Suppressor macrophage (primary cell): ENCODE measurements at places on chromosomes 5 and 9.

GRCh38 chr5:140174465-140175366, at the start of gene CYSTM1:
TSS of gene CYSTM1 (plus strand) at chr5:140175188. CDS start at chr5:140194466, 19,278 bp downstream.
- DNase-seq, result peak; percentile 94

- DNase-seq, result peak; percentile 43
These were observed 48.2 kb downstream of the CDK5RAP2 start for GRCh38 chr9:120531683-120532300.

GRCh38 chr9:3205421-3206095, 320.2 kb downstream of the RFX3 start:
- DNase-seq, result no peak

DNA sequence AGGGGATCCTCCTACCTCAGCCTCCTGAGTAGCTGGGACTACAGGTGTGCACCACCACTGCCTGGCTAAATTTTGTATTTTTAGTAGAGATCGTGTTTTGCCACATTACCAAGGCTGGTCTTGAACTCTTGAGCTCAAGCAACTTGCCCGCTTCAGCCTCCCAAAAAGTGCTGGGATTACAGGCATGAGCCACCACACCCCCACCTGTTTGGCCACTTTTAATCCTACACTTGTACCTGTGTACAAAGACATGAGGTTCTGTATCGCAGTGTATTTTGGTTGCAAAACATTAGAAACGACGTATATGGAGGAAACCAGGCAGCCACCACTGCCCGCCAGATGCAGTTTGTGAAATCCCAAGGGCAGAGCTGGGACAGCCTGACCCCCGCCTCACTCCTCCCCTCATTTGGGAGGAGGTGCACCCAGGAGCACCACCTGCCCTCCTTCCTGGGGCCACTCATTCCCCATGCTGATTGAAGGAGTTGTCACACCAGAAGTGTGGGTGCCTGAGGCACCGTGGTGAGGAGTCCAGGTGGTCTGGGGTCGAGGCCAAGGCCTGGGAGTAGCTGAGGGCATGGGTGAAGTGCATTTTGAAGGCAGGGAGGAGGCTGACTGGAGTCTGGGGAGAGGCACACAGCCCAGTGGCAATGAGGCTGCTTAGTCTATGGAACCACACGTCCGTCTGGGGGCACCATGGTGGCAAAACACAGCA, 39.3 kb upstream of the OLFM1 start:
- DNase-seq, result no peak

- DNase-seq, result no peak
These were observed 242.4 kb upstream of the PCSK5 start for GRCh38 chr9:75648034-75648433.

DNA sequence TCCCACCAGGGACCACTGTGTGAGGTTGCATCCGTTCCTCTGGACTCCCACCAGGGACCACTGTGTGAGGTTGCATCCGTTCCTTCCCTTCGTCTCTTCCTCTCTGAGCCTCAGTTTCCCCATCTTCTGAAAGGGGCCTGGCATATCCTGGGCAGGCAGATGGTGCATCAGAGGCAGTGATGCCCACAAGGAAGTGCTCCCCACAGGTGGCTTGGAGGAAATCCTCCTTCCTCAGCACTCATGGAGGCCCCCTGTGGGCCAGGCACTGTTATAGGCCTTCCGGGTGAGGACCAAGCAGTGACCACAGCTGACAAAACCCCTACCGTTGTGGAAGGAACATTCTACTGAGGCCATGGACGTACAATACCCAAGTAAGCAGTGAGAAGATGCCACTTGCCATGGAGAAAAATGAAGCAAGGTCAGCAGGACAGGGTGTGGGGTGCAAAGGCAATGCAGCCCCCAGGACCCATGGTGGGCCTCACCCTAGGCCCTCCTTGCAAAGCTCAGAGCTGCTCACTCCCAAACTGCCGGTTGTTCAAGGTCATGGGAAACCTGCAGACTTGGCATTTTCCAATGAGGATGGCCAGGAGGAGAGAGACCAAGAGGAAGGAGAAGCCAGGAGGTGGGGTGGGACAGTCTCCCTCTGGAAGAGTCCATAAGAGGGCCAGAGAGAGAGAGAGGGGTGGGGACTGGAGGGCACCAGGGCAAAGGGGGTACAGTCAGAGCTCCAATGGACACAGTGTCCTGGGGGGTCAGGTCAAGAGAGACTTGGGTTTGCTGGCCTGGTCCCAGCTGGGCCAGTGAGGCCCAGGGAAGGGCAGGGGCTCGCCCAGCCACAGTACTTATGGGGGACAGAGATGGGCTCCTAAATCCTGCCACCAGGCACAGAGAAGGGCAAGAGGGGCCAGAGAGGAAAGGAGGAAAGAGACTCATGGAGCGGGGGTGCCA, 51.1 kb downstream of the C9orf50 start:
- peak; percentile 37 for DNase-seq

DNA sequence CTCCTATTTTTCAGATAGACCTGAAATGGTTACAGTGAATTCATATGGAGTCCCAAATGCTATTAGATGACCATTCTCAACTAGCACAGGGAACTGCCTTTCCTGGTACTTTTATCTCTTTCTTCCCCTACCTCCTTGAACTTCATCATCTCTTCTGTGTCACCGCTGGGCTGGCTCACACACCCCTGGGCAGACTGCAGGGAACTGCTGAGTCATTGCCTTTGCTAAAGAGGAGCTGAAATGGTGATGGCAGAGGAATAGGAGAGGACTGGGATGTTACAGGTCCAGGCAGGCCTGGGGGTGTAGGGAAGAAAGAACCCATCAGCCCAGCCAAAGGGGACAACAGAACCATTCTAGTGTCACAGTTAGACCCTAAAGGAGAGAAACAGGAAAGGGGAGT, 322.3 kb downstream of the ASTN2 start:
- no peak for DNase-seq

DNA sequence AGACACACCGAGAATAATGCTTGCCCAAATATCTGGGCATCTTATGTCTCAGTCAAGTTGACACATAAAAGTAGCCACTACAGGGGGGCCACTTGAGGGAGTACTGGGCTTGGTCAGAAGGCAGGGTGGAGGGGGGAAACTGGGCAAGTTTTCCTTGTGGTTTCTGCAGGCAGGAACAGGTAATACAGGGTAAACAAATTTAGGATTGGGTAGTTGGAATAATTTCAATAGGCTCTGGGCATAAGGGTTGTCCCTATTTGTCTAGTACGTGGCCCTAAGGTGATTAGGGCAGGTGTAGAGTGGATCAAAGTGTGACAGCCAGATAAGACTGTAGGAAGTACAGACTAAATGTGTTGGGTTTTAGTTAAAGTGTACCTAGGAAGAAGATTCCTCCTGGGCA, 353.1 kb downstream of the TLE4 start:
- no peak for DNase-seq

- no peak for DNase-seq
These were observed 379.2 kb downstream of the ACTL7B start for GRCh38 chr9:108476574-108476973.

DNA sequence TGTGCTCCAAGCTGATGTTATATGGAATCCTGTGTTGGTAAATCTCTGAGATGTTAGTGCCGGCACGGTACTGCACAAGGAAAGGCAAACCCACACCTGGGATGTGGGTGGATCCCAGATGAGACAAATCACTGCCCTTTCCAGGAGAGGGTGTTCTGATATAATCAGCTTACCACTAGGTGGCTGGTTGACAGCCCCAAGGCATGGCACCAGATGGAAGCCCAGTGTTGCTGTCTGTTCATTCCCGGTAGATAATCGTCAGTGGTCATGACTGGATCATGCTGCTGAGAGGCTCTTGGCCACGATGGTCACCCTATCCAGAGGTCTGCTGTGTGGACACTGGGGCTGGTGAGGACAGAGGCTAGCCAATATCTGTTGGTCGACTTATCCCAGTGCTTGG, 184.0 kb downstream of the CACNA1B start:
- DNase-seq, result no peak

DNA sequence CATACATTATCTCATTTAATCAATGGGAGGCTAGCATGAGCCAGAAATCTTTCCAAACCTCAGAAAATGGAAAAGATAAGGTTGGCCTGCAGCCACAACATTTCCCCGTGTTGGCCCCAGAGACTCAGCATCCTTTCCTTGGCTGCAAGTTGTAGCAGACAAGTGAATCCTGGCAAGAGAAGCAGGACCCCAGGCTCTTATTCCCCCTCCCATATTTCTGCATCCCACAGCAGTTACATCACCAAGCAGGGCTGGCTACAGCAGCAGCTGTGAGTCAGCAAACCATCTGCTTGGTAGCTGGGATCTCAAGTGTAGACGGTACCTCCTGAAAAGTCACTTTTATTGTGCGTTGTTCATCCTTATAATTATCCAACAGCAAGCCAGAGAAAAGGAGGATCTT, 212.4 kb downstream of the GNA14 start:
- no peak for DNase-seq

- no peak for DNase-seq
These were observed 202.2 kb upstream of the VLDLR start for GRCh38 chr9:2419347-2419746.

- DNase-seq, result no peak
These were observed 202.4 kb upstream of the ZNF618 start for GRCh38 chr9:113673726-113674125.

GRCh38 chr9:120474591-120475243, 105.2 kb downstream of the CDK5RAP2 start:
- peak; percentile 21 for DNase-seq
